ENCODE measurements at places on chromosomes 3 and 15.
A peak's percentile ranks its signal among the peaks of the same experiment; 100 is the strongest.

DNA sequence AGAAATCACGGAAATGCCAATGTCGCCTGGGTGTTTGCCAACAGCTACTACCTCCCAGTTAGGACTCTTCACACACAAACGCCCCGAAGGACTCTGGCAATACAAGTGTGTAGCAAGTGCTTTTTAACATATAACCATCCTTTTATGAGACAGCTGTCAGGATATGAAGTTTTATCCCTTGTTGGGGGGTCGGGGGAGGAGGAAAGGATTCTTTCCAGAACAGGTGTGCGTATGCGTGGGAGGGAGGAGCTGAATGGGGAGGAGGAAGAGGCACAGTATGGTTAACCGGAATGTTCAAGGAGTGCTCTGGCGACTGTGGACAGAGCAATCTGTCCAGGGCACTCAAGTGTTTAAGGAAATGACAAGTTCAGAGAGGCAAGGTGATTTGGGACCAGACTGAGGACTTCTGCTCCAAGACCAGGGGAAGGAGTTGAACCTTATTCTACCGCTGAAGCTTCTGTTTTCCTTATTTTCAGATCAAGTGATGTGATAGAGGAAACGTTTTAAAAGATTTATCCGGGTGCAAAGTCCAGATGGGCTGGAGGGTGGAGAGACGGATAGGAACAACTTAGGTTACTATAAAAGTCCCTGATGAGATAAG, 1.3 kb downstream of the TSPAN3 start:
- peak; percentile 60 for DNase-seq

- peak; percentile 73 for DNase-seq
Measured at GRCh38 chr3:183895296-183895695, 10.6 kb upstream of the PARL start.

DNA sequence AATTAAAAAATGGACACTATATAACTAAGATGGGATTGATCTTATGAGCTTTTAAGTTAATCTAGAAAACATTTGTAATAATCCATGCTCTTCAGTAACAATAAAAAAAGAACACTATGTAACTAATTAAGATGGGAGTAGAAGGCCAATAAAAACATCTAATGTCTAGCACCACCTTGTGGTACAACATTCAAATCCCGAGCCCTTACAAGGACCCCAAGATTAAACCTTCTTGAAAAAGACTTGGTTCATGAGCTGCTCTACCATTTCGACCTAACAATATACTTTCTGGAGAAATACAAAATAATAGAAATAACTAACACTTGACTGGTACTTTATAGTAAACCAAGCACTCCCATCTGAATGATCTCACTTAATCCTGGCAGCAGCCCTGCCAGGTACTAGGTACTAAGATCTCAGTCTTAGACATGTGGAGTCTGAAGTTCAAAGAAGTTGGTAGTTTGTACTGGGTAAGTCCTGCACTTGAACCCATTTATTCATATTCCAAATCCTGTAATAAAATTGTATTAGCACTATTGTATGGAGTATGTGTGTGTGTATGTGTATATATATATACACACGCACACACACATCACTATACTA, 21.8 kb downstream of the METTL6 start:
- DNase-seq: peak; percentile 70

GRCh38 chr15:32844118-32844711, 126.4 kb downstream of the GREM1 start:
- peak; percentile 40 for DNase-seq

GRCh38 chr3:144295613-144296012, 324.0 kb downstream of the DIPK2A start:
- DNase-seq: no peak

- DNase-seq: no peak
Measured at GRCh38 chr3:184868477-184868876, 56.5 kb downstream of the VPS8 start.

GRCh38 chr15:70127288-70127746, 29.6 kb upstream of the TLE3 start:
- no peak for DNase-seq

GRCh38 chr3:107260207-107260606, 117.0 kb upstream of the CCDC54 start:
- DNase-seq: no peak

DNA sequence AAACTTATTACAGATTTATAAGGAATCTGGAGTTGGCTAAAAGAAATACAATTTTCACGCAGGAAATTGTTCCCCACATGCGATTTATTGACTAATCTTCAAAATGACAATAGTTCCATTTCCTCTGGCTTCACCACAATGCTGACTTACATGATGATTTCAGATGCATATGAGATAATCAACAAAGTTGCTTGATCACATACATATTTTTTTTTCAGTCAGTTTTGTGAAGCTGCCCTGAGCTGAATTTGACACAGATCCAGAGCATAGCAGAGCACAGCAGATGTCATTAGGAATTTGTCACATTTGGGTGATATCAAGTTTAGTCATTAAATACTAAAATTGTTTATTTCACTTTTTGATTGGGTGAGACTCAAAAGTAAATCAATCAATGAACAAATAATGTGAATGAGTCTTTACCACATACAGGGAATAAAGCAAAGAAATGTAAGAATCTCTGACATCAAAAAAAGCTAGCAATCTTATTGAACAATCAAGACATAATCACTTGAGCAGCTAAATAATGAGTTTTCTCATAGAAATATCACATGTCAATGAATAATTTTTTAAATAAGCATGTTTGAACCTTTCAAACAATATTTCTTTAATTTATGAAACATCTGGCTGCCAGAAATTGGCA, 18.3 kb downstream of the CPB1 start:
- no peak for DNase-seq

- DNase-seq: no peak
Measured at GRCh38 chr3:171333784-171334464, 126.3 kb downstream of the TNIK start.

GRCh38 chr15:86165265-86166211, 85.9 kb downstream of the AGBL1 start:
- no peak for DNase-seq

- DNase-seq: no peak
Measured at GRCh38 chr3:129605203-129605921, 1.1 kb downstream of the PLXND1 start.

GRCh38 chr15:79948095-79948695, 22.8 kb downstream of the BCL2A1 start:
- DNase-seq: no peak

- no peak for DNase-seq
Measured at GRCh38 chr3:172132159-172132586, 92.8 kb downstream of the FNDC3B start.

Data from RKO (cell line).